ENCODE measurements at places on chromosomes 6 and 20. TPM values are rescaled to one million over a fixed set of nuclear protein-coding genes. Genes with fewer than 3 reads are reported as not detected.
A peak's percentile ranks its signal among the peaks of the same experiment; 100 is the strongest.

CD83 gene
- total RNA-seq, result 6.0 TPM

LGSN gene
- total RNA-seq, result 0.18 TPM

DNA sequence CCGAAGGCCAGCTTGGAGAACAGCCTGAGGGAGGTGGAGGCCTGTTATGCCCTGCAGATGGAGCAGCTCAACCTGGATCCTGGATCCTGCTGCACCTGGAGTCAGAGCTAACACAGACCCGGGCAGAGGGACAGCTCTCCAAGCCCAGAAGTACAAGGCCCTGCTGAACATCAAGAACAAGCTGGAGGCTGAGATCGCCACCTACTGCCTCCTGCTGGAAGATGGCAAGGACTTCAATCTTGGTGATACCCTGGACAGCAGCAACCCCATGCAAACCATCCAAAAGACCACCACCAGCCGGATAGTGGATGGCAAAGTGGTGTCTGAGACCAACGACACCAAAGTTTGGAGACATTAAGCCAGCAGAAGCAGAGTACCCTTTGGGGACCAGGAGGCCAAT is 223.5 kb upstream of the ID4 start:
- H3K4me1 ChIP-seq, result no peaks in the 10 kb centered on the region
- H3K27me3 ChIP-seq, result no peaks in the 10 kb centered on the region
- H3K4me3 ChIP-seq, result no peak overlapping the region
- DNase-seq, result no peak
- no peaks in the 10 kb centered on the region for H3K36me3 ChIP-seq

DNA sequence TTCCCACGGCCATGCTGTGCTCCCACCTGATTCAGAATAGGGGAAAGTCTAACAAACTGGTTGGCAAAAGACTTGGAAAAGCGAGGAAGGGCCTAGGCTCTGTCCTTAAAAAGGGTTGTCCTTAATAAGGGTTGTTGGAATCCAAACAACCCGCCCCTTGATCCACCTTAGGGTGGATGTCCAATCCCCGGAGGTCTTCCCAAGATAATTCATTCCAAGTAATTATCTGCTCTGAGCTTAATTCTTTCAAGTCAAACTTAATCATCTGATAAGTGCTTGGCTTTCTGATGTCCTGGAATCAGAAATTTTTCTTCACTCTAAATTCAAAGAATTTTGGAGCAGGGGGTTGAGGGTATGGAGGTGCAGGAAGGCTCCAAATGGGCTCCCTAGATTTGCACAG is at the start of gene KHDC1L:
TSS of gene KHDC1L (minus strand) at position 101 of the 400 bp plus-strand sequence. CDS start at position 13, 88 bp downstream.
- no peaks in the 10 kb centered on the region for H3K36me3 ChIP-seq
- H3K27me3 ChIP-seq, result no peaks in the 10 kb centered on the region
- DNase-seq, result no peak
- H3K4me3 ChIP-seq, result no peak within 1 kb of the TSS
- H3K4me1 ChIP-seq, result no peaks in the 10 kb centered on the region
- no peak within 1 kb of the TSS for H3K27ac ChIP-seq

RNF114 gene
- total RNA-seq, result 65.2 TPM

DNA sequence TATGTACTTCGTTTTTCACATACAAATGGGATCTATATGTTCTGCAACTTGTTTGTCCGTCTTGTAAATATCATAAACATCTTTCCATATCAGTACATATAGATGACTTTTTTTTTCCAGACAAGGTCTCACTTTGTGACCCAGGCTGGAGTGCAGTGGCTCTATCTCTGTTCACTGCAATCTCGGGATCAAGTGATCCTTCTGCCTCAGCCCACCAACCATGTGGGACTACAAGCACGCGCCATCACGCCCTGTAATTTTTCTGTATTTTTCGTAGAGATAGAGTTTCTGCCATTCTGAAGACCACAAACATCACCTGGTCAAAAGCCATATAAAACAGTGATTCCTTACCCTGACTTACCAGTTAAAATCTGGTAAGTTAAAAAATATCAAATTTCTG is 37.7 kb upstream of the SYNCRIP start:
- H3K4me3 ChIP-seq, result peak overlapping the region; percentile 100
- DNase-seq, result no peak
- H3K36me3 ChIP-seq, result peaks cover 41% of the 10 kb centered on the region
- H3K27ac ChIP-seq, result peak overlapping the region; percentile 96

IRF4 gene
- 184 TPM for total RNA-seq

DNA sequence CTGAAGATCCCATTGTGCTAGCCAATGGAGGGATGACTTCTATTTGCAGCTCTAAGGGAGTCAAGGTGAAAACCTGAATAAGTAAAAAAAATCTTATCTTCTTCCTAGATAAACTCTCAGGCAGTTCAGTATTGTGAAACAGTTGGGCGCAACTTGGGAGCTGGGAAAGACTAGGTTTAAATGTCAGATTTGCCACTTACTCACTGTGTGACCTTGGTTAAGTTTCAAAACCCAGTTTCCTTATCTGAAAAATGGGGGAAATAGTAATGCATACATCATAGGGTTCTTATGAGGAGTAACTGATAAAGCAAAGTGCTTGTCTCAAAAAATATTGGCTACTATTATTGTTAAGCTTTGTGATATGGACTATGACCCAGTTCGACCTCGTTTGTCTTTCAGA is 88.8 kb downstream of the CD83 start:
- no peaks in the 10 kb centered on the region for H3K27me3 ChIP-seq
- no peaks in the 10 kb centered on the region for H3K36me3 ChIP-seq
- H3K27ac ChIP-seq, result no peak overlapping the region
- H3K4me3 ChIP-seq, result no peak overlapping the region

DNA sequence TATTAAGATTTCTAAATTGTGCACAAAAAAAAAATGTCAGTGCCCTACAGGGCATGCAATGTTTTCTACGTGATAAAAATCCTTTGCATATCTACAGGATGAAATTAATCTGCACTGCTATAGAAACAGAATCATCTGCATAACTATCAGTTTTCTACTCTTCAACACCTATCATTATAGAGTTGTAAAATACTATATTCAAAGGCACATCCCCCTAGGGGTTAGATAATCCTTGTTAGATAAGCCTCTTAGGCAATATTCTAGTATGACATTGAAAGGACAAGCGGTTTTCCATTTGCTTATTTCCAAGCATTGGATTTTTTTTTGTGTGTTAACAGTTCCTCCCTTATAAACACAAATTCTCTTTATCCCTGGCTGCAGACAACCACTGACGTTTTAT is 98.7 kb upstream of the LAMA2 start:
- no peaks in the 10 kb centered on the region for H3K36me3 ChIP-seq
- H3K4me3 ChIP-seq, result no peak overlapping the region
- H3K4me1 ChIP-seq, result no peaks in the 10 kb centered on the region
- no peak for DNase-seq
- no peak overlapping the region for H3K27ac ChIP-seq

GRCh38 chr6:82970839-82971238 is 94.8 kb downstream of the UBE3D start:
- no peak overlapping the region for H3K4me3 ChIP-seq
- H3K27ac ChIP-seq, result no peak overlapping the region
- peaks cover 2% of the 10 kb centered on the region for H3K36me3 ChIP-seq

REM1 gene
- not detected for total RNA-seq

DNA sequence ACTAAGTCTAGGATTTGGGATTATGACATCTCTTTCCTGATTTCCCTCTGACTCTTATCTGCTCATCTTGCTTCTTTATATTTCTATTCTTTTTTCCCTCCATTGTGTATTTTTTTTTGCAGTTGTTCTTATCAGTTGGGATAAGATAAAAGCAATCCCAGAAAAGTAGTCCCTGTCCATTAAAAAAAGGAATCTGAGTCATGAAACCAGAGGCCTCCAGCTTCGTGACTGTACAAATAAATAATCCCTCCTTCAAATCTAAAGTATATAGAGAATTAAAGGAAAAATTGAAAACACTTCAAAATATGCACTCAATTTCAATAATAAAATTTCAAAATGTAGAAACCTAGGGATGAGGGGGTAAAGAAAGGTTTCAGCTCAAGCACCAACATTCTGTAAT is 317.8 kb upstream of the NT5E start:
- no peak overlapping the region for H3K4me3 ChIP-seq
- no peaks in the 10 kb centered on the region for H3K36me3 ChIP-seq
- no peak overlapping the region for H3K27ac ChIP-seq
- no peaks in the 10 kb centered on the region for H3K4me1 ChIP-seq
- no peaks in the 10 kb centered on the region for H3K27me3 ChIP-seq

GPX5 gene
- total RNA-seq, result not detected
